Panc1 (cell line): ENCODE measurements at places on chromosomes 5 and 9.

DNA sequence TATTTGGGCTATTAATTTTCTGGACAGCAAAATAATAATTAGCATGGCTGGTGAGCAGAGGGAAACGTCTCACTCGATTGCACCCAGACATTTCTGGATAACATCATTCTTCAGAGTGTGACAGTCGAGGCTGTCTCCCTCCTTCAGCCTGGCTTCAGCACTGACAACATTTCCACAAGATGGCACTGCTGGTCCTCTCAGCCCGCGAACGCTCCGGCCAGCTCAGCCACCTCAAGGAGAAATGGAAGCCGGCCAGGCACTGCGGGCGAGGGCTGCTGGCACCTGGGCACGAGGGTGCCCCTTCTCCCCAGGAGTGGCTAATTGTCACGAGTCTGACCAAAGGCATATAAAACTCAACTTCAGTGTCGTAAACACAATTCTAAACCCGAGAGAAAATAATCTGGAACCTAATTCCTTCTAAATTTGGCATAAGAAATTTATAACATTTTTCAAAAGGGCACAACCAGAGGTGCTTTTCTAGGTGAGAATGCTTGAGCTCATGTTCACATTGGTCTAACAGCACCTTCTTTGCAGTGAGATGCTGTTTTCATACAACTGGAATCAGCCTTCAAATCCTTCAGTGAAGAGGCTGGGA is 65.9 kb downstream of the DAP start:
- H3K4me1 ChIP-seq = peaks cover 8% of the 10 kb centered on the region
- H3K27me3 ChIP-seq = no peaks in the 10 kb centered on the region
- no peaks in the 10 kb centered on the region for H3K36me3 ChIP-seq

GRCh38 chr5:121279801-121280200 is 571.9 kb upstream of the FTMT start:
- no peaks in the 10 kb centered on the region for H3K4me1 ChIP-seq
- no peak overlapping the region for H3K4me3 ChIP-seq
- DNase-seq = no peak
- no peak overlapping the region for H3K27ac ChIP-seq
- no peaks in the 10 kb centered on the region for H3K27me3 ChIP-seq
- H3K36me3 ChIP-seq = no peaks in the 10 kb centered on the region

DNA sequence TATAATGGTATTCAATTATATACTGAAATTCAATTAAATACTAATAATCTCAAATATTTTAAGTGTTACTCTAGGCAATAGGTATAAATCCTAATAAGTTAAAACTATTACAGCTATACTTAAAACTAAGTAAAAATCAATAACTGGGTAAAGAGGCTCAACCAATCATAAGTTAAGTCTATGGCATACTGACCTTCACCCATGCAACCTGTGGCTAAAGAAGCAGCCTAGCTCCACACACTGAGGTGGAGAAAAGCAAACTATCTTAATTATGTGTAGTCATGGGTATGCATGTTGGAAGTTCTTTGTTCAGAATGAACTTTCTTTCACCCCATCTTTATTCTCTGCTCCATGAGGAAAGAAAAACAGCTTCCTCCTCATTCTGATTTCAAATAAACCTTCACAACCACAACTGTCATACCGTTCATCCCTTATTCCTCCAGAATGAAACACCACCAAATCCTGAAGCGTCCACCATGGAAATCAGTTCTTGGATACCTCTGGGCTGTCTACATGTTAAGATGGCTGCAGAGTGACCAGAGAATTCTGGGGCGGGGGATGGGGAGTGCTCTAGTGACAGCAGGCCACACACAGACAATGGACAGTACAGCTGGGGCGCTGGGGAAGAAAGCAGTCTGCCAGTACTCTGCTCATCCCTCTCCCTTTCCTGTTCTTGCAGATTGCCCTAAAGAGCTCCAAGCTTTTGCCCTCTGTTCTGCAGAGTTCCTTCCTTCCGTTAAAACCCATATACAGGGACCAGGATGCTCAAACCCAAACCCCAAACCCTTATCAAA is 62.3 kb downstream of the RIGI start:
- no peak overlapping the region for H3K27ac ChIP-seq
- DNase-seq = no peak
- H3K36me3 ChIP-seq = no peaks in the 10 kb centered on the region; the same call in 1 of the 2 replicates
- no peaks in the 10 kb centered on the region for H3K27me3 ChIP-seq

DNA sequence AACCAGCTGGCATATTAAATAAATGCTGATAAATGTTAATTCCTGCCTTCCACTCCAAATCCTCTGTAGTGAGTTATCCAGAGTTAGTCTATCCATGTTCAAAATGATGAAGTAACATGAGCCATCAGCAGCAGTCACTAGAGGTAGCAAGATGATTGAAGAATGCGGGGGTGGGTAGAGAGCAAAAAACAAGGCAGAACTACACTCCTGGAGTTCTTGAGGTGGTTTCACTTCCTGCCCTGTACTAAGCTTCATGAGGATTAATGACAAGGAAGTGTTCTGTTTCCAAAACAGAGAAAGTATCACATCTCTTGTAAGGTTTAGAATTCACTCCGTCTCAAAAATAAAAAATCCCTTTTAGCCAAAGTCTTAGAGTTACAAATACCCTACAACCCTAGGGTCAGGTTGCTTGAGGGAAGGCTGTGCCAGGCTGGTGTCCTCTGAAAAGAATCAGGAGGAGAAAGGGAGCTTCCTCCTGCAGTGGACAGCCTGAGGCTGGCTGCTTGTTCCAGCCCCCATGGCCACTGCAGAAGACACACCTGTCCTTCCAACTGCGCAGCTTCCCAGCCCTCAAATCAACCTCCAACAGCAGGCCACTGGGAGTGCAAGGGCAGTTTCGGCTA is 180.2 kb downstream of the DENND1A start:
- no peak overlapping the region for H3K4me3 ChIP-seq
- H3K27ac ChIP-seq = no peak overlapping the region
- DNase-seq = no peak

DNA sequence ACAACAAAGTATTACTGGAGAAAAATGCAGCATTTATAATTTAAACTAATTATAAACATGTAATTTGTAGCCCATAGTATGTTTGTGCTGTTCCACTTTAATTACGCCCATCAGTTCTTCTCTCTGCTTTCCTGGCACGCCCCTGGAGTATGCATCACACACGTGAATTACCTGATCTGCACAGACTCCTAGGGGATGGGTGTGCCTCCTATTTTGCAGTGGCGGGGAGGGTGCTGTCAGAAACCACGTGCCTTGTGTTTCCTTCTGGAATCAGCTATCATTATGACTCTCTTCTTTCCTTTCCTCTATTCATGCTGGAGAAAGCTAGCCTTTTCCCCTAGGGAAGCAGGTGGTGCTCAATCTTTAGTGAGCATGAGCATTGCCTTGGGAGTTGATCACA is 43.3 kb downstream of the RPS23 start:
- H3K36me3 ChIP-seq = no peaks in the 10 kb centered on the region
- no peak overlapping the region for H3K27ac ChIP-seq
- no peaks in the 10 kb centered on the region for H3K27me3 ChIP-seq
- H3K4me1 ChIP-seq = no peaks in the 10 kb centered on the region
- no peak overlapping the region for H3K4me3 ChIP-seq

GRCh38 chr5:5320062-5320805 is 102.2 kb upstream of the ICE1 start:
- no peak for DNase-seq
- no peaks in the 10 kb centered on the region for H3K4me1 ChIP-seq
- no peaks in the 10 kb centered on the region for H3K36me3 ChIP-seq
- H3K27ac ChIP-seq = no peak overlapping the region
- no peak overlapping the region for H3K4me3 ChIP-seq

GRCh38 chr5:77170196-77170890 is 40.1 kb upstream of the PDE8B start:
- H3K4me3 ChIP-seq = no peak overlapping the region
- no peaks in the 10 kb centered on the region for H3K4me1 ChIP-seq
- H3K27me3 ChIP-seq = peaks cover 30% of the 10 kb centered on the region
- no peaks in the 10 kb centered on the region for H3K36me3 ChIP-seq
- H3K27ac ChIP-seq = no peak overlapping the region
- no peak for DNase-seq

GRCh38 chr9:1233568-1233967 is 183.4 kb downstream of the DMRT2 start:
- no peak for DNase-seq
- H3K36me3 ChIP-seq = no peaks in the 10 kb centered on the region
- no peaks in the 10 kb centered on the region for H3K27me3 ChIP-seq

DNA sequence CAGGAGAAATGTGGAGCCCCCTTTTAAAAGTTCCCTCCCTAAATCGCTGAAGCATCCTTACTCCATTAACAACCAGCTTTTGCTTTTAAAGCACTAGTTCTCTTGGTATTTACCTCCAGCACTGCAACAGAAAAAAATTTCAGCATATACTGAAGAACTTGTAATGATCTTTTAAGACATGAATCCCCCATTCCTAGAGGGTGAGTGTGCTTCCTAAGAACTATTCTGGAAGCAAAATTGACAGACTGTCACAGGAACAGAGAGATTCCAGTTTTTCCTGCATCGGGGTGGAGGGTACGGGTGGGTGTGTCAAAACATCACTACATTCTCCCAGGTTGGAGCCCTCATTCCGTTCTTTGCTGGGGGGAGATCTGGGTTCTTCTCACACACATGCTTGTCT is 151.9 kb downstream of the EBF1 start:
- no peaks in the 10 kb centered on the region for H3K36me3 ChIP-seq
- H3K27me3 ChIP-seq = no peaks in the 10 kb centered on the region
- no peaks in the 10 kb centered on the region for H3K4me1 ChIP-seq

DNA sequence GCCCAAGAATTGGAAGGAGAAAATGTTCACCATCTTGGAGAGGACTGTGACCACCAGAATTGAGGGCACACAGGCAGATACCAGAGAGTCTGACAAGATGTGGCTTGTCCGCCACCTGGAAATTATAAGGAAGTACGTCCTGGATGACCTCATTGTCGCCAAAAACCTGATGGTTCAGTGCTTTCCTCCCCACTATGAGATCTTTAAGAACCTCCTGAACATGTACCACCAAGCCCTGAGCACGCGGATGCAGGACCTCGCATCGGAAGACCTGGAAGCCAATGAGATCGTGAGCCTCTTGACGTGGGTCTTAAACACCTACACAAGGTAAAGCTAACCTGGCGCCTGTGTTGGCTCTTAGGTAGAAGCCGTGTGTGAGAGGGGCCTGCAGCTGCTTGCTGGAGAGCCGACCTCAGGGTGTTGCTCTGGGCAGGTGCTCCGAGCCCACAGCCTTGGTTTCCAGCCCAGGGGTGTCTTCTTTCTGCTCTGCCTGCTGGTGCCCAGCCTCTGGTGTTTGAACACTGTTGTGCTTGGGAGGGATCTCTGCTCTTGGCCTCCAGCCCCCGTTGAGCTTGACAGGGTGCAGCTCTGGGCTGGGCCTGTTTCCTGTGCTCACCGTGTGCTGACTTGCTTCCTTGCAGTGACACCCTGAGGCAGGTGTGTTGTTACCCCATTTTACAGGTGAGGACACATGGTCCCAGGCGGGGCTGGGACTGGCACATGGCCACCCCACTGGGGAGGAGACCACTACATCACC is 10.9 kb downstream of the EXOC3 start:
- no peaks in the 10 kb centered on the region for H3K27me3 ChIP-seq
- H3K4me3 ChIP-seq = no peak overlapping the region
- H3K27ac ChIP-seq = no peak overlapping the region
- DNase-seq = no peak
